ENCODE measurements at places on chromosomes 5 and 9.

- H3K4me3 ChIP-seq: no peak overlapping the region
- no peak for DNase-seq
- H3K27me3 ChIP-seq: no peaks in the 10 kb centered on the region
- H3K4me1 ChIP-seq: no peaks in the 10 kb centered on the region
These were observed 21.3 kb upstream of the LMNB1 start for GRCh38 chr5:126755593-126755992.

DNA sequence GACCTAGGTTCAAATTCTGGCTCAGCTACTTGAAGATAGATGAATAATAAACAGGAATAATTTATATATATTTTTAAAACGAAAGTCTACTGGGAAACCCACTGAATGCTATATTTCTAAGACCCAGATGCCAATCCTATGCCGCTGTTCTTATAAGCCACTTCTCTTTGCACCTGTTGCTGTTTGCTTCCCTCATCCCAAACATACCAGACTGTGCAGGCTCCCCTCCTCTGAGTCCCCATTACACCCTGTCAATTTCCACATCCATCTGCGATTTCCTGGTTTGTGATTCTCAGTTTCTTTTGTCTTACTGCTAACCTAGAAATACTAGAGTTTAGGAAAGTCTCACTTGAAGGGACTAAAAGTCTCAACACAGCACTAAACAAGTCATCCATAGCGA lies 92.8 kb upstream of the CAST start:
- DNase-seq: no peak
- no peaks in the 10 kb centered on the region for H3K27me3 ChIP-seq
- H3K27ac ChIP-seq: no peak overlapping the region
- H3K36me3 ChIP-seq: no peaks in the 10 kb centered on the region

GRCh38 chr5:1660001-1660400 lies 136.2 kb upstream of the LPCAT1 start:
- peaks cover 18% of the 10 kb centered on the region for H3K27me3 ChIP-seq
- H3K4me3 ChIP-seq: no peak overlapping the region
- H3K4me1 ChIP-seq: no peaks in the 10 kb centered on the region
- no peak for DNase-seq

GRCh38 chr5:8098081-8098480 lies 229.1 kb downstream of the MTRR start:
- DNase-seq: no peak
- no peaks in the 10 kb centered on the region for H3K27me3 ChIP-seq
- H3K27ac ChIP-seq: no peak overlapping the region
- H3K4me1 ChIP-seq: no peaks in the 10 kb centered on the region

DNA sequence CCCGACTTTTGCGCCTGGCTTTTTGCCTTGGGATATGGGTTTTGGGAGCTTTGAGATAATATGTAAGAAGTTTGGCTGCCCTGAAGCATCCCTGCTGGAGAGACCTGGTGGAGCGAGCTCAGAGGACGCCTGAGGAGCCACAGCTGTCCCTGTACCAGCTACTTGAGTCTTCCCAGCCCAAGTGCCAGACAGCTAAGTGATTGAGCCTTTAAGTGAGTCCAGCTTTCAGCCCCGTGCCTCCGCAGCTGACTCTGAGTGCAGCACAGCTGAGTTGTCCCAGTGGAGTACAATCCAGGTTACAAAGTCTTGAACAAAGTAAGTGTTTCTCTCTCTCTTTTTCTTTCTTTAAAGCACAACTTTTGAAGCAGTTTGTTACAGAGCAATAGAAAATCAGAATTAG lies 203.8 kb upstream of the DAP start:
- no peak overlapping the region for H3K4me3 ChIP-seq
- no peak for DNase-seq
- H3K4me1 ChIP-seq: no peaks in the 10 kb centered on the region
- H3K27me3 ChIP-seq: no peaks in the 10 kb centered on the region
- H3K27ac ChIP-seq: no peak overlapping the region
- no peaks in the 10 kb centered on the region for H3K36me3 ChIP-seq

DNA sequence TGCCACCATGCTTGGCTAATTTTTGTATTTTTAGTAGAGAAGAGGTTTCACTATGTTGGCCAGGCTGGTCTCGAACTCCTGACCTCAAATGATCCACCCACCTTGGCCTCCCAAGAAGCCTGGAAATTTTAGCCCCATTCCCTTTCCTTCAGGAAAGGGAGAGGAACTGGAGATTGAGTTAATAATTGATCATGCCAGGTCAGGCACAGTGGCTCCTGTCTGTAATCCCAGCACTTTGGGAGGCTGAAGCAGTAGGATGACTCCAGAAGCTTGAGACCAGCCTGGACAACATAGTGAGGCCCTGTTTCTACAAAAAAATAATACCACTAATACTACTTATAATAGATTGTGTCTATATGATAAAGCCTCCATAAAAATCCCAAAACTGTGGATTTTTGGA lies 124.6 kb downstream of the UNC13B start:
- H3K36me3 ChIP-seq: no peaks in the 10 kb centered on the region
- DNase-seq: no peak
- H3K4me1 ChIP-seq: peaks cover 7% of the 10 kb centered on the region
- no peak overlapping the region for H3K4me3 ChIP-seq
- H3K27ac ChIP-seq: no peak overlapping the region

GRCh38 chr9:81690251-81690851 lies 1.0 kb upstream of the TLE1 start:
- H3K4me3 ChIP-seq: peak overlapping the region; percentile 59
- H3K36me3 ChIP-seq: no peaks in the 10 kb centered on the region
- no peak overlapping the region for H3K27ac ChIP-seq
- peak; percentile 41 for DNase-seq

- H3K27ac ChIP-seq: no peak overlapping the region
- no peaks in the 10 kb centered on the region for H3K36me3 ChIP-seq
- no peaks in the 10 kb centered on the region for H3K4me1 ChIP-seq
- H3K4me3 ChIP-seq: no peak overlapping the region
- no peak for DNase-seq
These were observed 73.9 kb downstream of the WNK2 start for GRCh38 chr9:93257808-93258331.

DNA sequence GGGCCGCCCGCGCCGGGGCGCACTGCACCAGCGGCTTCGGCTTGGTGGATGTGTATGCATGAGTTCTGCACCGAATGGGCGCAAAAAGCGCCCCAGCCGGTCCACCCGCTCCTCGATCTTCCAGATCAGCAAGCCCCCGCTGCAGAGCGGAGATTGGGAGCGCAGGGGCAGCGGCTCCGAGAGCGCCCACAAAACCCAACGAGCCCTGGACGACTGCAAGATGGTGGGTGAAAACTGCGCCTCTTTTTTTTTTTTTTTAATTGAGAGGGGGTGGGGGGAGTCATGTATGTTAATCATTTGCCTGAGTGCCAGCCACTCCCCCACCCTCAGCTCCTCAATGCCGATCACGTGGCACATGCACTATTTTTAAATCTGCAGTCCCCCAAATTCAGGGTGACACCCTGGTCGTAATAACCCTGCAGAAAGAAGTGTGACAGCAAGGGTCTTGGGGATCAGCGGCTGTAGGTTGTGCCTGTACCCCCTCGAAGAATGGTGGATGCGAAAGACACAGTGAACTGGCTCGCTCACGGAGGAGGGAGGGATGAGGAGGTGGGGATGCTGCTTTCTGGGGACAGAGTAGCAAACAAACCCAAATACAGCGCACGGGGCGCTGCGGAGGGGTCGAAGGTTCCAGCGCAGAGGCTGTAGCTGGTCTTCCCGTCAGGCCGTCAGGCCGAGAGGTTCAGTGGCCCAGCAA lies 900 bp downstream of the RGS7BP start:
- peak; percentile 62 for DNase-seq
- H3K4me1 ChIP-seq: peaks cover 8% of the 10 kb centered on the region
- peak overlapping the region; percentile 82 for H3K4me3 ChIP-seq
- peaks cover 98% of the 10 kb centered on the region for H3K27me3 ChIP-seq

- H3K27ac ChIP-seq: no peak overlapping the region
- no peak for DNase-seq
- no peaks in the 10 kb centered on the region for H3K4me1 ChIP-seq
- no peaks in the 10 kb centered on the region for H3K27me3 ChIP-seq
These were observed 14.2 kb downstream of the HOMER1 start for GRCh38 chr5:79499640-79500273.

- H3K27me3 ChIP-seq: peaks cover 16% of the 10 kb centered on the region
- DNase-seq: no peak
- H3K27ac ChIP-seq: no peak overlapping the region
These were observed 110.2 kb upstream of the LMX1B start for GRCh38 chr9:126503333-126504085.

- H3K36me3 ChIP-seq: no peaks in the 10 kb centered on the region
- H3K27ac ChIP-seq: no peak overlapping the region
These were observed 198.5 kb downstream of the CACNA1B start for GRCh38 chr9:138075961-138076649.

- peak overlapping the region; percentile 23 for H3K4me3 ChIP-seq
- peak; percentile 67 for DNase-seq
- no peaks in the 10 kb centered on the region for H3K27me3 ChIP-seq
- peaks cover 5% of the 10 kb centered on the region for H3K36me3 ChIP-seq
These were observed 280.6 kb downstream of the NR2F1-AS1 start for GRCh38 chr5:93300309-93300923.

GRCh38 chr5:85868070-85868469 lies 749.7 kb upstream of the COX7C start:
- no peak overlapping the region for H3K4me3 ChIP-seq
- H3K27ac ChIP-seq: no peak overlapping the region
- no peak for DNase-seq
- no peaks in the 10 kb centered on the region for H3K27me3 ChIP-seq
- no peaks in the 10 kb centered on the region for H3K4me1 ChIP-seq
- H3K36me3 ChIP-seq: no peaks in the 10 kb centered on the region

DNA sequence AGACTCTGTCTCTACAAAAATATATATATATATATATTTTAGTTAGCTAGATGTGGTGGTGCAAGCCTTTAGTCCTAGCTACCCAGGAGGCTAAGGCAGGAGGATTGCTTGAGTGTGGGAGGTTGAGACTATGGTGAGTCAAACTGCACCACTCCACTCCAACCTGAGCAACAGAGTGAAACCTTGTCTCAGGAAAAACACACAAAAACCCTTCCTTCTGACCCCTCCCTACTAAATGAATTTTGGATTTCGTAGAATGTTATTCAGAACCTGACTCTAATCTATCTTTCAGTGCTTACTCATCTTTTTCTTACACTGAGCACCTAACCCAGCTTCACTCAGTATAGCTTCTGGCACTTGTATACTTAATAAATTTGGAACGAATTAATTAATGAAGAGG lies 35.2 kb upstream of the IL7R start:
- H3K4me3 ChIP-seq: no peak overlapping the region
- no peaks in the 10 kb centered on the region for H3K4me1 ChIP-seq
- no peak overlapping the region for H3K27ac ChIP-seq
- H3K36me3 ChIP-seq: no peaks in the 10 kb centered on the region

DNA sequence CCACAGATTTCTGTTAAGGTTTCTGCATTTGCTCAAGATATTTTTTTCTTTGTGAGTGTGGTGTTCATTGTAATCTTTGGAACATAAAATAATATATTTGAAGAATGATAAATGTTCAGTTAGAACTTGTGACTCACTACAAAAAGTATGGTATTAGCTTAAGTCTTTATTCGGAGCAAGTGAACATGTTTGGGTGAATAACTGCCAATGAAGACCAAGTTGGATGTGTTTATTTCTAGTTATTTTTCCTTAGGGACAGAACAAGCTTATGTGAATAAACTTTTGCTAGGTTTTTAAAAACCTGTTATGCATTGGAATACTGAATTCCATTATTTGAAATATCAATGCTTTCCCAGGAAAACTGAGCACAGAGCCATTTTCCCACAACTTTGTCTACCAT lies 418.6 kb downstream of the SLCO4C1 start:
- DNase-seq: no peak
- H3K27me3 ChIP-seq: no peaks in the 10 kb centered on the region
- no peaks in the 10 kb centered on the region for H3K4me1 ChIP-seq
- H3K36me3 ChIP-seq: no peaks in the 10 kb centered on the region
- no peak overlapping the region for H3K4me3 ChIP-seq

GRCh38 chr9:98067184-98067583 lies 10.7 kb downstream of the NANS start:
- DNase-seq: no peak
- no peaks in the 10 kb centered on the region for H3K4me1 ChIP-seq
- H3K27me3 ChIP-seq: no peaks in the 10 kb centered on the region
- no peak overlapping the region for H3K4me3 ChIP-seq

DNA sequence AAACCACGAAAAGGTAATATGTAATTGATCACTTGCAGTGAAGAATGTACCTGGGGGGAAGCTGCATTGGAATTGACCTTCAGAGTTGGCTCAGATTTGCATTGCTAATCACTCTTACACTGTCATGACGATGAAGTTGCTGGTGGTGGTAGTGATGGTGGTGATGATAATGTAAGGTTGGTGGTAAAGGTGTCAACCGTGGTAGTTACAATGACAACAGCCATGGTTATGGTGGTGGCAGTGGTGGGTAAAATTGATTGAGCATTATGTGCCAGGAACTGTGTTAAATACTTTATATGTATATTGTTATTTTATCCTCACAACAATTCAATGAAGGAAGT lies 282.4 kb downstream of the NR3C1 start:
- peaks cover 9% of the 10 kb centered on the region for H3K4me1 ChIP-seq
- DNase-seq: no peak
- no peak overlapping the region for H3K4me3 ChIP-seq

DNA sequence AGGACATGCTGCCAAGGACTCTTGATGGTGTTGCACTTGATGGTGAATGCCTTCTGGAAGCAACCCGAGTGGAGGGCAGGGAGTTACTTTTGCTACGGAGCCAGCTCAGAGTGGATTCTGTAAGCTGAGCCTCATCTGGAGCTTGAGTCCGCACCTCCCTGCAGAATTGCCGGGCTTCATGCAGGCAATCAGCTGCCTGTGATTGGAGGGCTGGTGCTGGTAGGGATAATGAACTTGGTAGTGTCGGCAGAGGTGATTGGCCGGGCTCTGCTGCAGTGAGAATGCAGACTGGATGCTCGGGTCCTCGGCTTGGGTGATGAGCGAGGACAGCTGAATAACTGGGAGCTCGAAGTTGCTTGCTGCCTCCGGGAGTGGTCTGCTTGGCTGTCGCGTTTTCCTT lies 23.1 kb downstream of the SLC25A25 start:
- H3K36me3 ChIP-seq: no peaks in the 10 kb centered on the region
- DNase-seq: no peak
- H3K27me3 ChIP-seq: no peaks in the 10 kb centered on the region

- peaks cover 10% of the 10 kb centered on the region for H3K4me1 ChIP-seq
- H3K36me3 ChIP-seq: no peaks in the 10 kb centered on the region
- H3K27ac ChIP-seq: no peak overlapping the region
- no peak overlapping the region for H3K4me3 ChIP-seq
- H3K27me3 ChIP-seq: no peaks in the 10 kb centered on the region
These were observed 151.8 kb upstream of the VLDLR start for GRCh38 chr9:2469681-2470221.

DNA sequence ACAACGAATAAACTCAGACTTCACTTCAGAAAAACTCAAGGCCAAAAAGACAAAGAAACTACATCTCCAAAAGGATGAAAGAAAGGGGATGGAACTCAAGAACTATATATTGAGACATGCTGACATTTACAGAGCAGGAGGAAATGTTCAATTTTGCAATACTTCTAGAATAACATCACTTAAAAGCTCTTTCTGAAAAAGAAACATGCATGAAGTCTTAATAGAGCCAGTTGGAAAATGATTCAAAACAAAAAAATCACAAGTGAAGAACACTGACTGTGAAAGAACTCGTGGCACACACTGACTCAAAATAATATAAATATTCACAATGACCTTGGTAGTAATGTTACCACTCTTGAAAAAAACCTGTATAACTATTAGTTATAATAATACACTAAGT lies 267.8 kb upstream of the NREP start:
- H3K36me3 ChIP-seq: no peaks in the 10 kb centered on the region
- H3K27ac ChIP-seq: no peak overlapping the region
- no peak for DNase-seq
- no peaks in the 10 kb centered on the region for H3K27me3 ChIP-seq

GRCh38 chr5:36270175-36270574 lies 28.4 kb upstream of the NADK2 start:
- H3K4me3 ChIP-seq: no peak overlapping the region
- no peaks in the 10 kb centered on the region for H3K27me3 ChIP-seq
- no peak overlapping the region for H3K27ac ChIP-seq
- H3K4me1 ChIP-seq: peaks cover 12% of the 10 kb centered on the region
- no peaks in the 10 kb centered on the region for H3K36me3 ChIP-seq
